ENCODE measurements at places on chromosomes 16 and 17.

- no peak for DNase-seq
These were observed 2.9 kb upstream of the ABCA6 start for GRCh38 chr17:69144331-69145255.

DNA sequence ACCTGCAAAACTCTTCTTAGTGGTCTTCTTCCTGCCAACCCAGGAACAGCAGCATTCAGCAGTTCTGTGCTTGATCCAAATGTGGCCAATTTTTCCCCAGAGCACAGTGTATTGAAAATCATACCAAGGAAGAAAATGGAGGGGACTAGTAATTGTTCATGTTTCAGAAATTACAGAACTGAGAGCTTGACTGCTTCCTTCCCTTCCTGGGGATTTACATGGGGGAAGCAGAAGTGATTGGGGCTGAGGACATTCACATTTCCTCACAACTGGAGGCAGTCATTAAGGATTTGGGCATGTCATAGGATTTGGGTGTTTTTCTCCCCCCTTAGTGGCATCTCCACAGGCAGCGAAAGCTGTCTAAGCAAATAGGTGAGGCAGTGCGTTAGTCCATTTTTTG is 19.7 kb downstream of the CIITA start:
- no peak for DNase-seq

DNA sequence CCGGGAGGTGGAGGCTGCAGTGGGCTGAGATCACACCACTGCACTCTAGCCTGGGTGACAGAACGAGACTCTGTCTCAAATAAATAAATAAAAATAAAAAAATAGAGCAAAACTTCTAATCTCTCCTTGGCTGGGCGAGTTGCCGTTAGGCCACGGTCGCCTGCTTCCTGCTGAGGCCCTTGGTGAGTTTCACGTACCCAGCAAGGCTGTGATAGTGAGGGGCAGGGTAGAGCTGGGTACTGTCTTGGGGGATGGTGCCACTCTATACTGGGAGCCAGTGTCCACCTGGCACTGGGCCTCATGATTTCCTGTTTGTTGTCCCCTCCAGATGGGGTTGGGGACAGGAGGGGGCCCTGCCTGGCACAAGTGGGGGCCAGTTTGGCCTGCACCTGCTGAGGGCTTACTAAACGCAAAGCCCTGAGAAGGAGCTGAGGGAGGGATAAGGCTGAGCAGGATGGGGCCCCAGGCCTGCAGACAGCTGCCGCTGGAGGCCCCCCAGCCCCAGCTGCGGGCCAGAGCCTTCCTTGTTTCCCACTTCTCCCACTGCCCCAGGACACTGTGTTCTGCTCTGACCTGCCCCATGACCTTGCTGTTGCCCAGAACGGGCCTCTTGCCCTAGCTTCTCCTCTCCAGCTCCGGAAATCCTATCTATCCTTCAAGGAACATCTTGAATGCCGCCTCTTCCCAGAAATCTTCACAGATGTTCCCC is 25.4 kb downstream of the GJD3 start:
- no peak for DNase-seq

GRCh38 chr16:875182-876040 is 74.9 kb upstream of the GNG13 start:
- DNase-seq, result no peak

DNA sequence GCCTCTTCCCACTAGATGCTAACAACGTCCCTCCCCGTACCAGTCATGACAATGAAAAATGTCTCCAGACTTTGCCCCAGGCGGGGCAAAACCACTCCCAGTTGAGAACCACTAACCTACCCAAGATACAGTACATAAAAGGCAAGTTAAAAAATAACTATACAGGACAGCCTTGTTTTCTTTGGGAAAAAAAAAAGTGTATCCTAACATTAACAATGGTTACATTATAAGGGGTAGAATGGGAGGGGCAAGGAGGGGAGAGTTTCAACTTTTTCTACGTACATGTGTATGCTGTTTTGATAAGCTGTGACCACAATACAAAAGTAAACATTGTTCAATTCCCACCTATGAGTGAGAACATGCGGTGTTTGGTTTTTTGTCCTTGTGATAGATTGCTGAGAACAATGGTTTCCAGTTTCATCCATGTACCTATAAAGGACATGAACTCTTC is 94.9 kb downstream of the TOX3 start:
- no peak for DNase-seq

DNA sequence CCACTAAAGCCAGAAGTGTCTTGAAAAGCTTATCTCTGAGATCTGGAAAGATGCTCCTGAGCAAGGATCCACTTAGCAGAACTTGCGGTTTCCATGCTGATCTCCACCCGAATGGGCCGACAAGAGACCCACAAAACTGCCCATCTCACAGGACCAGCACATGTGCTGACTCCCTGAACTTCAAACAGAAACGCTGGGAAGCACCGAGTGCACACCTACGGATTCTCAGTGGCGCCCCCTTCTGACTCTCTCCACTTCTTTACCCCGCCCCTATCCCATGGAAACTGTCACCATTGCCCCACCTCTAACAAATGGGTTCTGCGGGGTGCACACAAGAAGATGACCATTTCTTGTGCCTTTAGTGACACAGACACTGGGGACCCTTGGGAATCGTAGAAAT is 21.4 kb downstream of the CDRT4 start:
- DNase-seq, result no peak

DNA sequence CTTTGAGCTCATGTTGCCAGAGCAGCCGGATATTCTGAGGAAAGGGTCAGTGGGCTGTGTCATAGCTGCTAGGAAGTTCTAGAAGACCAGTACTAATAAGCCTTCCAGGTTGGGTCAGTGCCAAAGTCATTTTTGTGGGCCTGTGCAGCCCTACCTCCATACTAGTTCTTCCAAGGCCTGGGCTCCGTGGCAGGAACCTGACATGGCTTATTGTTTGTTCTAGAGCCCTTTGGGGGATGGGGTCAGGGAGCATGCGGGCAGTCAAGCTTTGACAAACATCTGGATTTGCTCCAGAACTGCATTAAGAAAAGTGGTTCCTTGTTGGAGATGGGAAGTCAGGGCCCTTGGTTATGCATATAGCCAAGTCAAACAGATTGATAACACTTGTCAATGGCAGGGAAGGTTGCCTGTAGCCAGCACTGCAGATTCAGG is 7.6 kb downstream of the ALKBH5 start:
- no peak for DNase-seq

DNA sequence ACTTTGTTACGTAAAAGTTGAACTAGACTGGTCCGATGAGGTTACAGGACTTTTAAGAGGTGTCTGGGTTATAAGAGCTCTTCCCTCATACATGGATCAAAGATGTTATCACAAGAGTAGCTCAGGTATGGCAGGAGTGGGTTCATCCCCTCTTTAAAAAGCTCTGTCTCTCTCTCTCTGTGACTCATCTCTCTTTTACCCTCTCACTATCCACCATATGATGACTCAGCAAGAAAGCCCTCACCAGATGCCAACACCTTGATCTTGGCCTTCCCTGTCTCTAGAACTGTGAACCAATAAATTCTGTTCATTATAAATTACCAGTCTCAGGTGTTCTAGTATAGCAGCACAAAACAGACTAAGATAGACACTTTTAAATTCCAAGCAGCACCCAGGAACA is 1.9 kb upstream of the CLEC19A start:
- DNase-seq, result no peak

DNA sequence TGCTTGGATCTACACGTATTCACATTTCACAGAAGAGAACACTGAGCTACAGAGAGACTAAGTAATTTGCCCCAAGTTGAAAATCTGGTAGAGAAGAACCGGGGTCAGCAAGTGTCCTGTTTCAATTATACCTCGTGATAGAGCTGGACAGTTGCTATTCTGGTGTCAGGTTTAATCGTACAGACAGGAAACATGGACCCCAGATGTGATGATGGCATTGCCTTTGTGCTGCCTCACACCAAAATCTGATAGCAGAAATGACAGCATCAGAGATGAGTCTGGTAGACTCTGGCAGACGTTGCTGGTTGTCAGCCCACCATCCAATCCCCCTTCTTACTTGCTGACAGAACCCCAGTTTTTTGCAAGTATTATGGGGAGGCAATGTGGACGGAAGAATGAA is 112.1 kb upstream of the FOXF1 start:
- no peak for DNase-seq

DNA sequence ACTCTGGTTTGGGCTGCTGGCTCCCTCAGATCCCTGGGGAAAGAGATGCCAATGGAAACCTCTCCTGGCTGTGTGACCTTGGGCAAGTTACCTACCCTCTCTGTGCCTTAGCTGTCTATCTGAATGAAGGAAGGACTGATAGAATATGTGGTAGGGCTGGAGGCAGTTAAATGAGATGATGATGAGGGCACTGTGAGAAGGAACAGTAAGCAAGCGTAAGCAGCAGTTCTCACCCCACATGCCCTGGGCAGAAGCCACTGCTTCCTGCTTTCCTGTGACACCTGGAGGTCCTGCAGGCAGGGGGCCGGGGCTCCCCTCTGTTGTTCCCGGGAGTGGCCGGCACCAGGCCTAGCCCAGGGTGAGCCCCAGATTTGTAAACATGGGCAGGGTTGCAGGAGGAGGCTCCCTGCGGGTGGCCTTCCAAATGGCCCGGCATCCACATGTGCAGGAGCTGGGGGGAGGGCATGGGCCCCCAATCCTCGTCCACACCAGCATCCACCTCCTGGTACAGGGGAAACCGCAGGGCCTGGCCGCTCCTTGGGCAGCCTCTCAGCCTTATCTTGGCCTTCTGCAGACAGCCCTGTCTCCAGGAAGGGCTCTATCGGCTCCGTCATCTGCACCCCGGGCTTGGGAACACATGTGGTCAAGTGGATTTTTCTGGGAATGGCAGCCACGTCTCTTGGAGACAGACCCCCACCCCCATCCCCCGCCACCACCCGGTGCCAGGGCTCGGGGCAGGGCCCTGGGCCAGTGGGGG is 235.6 kb upstream of the GSE1 start:
- no peak for DNase-seq

DNA sequence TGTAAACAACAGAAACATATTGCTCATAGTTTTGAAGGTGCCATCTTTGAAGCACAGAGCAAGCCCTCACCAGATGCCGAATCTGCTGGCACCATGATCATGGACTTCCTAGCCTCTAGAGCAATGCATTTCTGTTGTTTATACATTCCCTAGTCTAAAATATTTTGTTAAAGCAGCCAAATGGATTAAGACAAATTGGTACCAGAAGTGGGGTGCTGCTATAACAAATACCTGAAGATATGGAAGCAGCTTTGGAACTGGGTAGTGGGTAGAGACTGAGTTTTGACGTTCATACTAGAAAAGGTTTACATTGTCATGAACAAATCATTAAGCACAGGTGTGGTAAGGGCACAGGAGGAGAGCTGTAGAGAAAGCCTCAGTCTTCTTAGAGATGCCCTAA is 13.6 kb downstream of the SGF29 start:
- no peak for DNase-seq

- DNase-seq, result no peak
These were observed 47.0 kb upstream of the GSG1L start for GRCh38 chr16:28110479-28110878.

DNA sequence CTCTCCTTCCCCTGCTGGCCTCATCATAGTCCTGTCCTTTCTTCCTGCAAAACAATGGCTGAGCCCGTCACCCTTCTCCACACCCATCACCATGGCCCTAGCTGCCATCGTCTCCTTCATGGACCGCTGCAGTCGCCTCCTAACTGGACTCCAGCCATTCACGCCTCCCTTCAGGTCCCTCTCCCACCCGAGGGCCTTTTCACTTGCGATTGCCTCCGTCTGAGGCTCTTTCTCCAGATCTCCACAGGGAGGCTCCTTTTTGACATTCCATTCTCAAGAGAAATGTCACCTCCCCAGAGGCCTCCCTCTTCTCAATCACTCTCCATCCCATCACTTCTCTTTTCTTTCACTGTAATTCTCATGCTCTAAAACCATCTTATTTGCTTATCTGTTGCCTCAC is 23.5 kb downstream of the GSG1L start:
- DNase-seq, result no peak

- DNase-seq, result no peak
These were observed 831.0 kb upstream of the EEF2KMT start for GRCh38 chr16:5928476-5929065.

DNA sequence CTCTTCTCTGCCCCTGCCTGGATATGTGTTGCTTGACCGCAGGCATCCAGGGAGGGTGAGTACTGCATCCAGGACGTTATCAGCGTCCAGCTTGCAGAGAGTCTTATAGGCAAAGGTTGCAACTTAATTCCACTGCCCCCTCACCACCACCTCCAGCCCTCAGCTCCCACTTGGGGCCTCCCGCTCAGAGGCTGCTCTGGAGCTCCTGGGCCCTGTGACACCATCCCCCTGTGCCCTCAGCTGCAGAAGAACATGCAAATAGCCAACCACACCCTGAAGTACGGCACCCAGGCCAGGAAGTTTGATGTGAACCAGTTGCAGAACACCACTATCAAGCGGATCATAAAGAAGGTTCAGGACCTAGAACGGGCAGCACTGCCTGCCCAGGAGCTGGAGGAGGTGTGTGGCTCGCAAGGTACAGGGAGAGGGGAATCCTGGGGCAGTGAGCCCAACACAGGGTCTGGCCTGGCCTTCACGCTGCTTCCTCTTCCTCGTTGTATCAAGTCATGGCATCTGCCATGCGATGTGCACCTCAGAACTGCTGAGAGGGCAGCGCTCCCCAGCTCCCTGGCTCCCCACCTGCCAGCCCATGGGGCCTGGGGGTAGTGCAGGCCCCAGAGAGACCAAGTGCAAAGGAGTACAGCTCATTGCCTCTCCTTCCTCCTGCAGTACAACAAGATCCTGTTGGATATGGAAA is 9.6 kb downstream of the ACE start:
- no peak for DNase-seq

GRCh38 chr17:73157521-73157890 is 7.3 kb upstream of the SSTR2 start:
- DNase-seq, result no peak

- no peak for DNase-seq
These were observed 11.7 kb upstream of the TCF25 start for GRCh38 chr16:89861648-89862047.

DNA sequence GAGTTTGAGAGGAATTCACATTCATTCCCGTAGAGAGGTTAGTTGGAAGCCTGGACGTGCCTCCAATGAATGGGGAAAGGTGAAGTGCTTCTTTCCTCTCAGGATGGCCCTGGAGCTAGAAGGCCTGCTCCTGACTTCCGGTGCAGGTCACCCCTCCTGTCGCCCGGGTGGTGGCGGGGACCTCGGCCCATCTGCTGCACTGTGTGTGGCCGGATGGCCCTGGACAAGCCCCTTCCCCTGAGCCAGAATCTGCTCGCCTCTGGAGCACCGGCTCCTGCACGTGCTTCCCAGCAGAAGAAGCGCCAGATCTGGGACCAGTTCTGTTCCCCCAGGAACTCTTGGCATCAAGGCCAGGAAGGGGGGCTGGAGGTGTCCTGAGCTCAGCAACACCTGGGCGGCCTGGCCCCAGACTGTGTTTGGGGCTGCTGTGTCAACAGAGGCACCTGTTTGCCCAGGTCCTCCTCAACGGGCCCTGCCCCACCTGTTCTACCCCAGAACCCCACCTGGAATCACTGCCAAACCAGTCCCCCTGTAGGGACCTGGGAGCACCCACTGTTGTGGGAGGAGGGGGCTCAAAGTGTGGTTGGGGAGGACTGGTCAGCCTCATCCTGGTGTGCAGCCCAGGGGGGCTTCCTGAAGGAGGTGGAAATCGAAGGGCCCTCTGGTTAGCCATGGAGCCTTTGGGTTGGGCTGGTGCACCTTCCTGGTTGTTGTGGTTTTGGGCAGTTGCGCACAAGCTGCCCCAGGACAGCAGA is 5.1 kb upstream of the PERCC1 start:
- no peak for DNase-seq
